Activated T-helper 2 cell treated with anti-CD3 and anti-CD28 coated beads, Interferon-gamma antibody, Interleukin-2, Interleukin-4, amounts not matched to agents 10 μg/mL and 5 μg/mL and 100 μg/mL, durations not matched to agents 14 hours and 24 hours and 36 hours (primary cell): ENCODE measurements at places on chromosomes 3 and 15.

DNA sequence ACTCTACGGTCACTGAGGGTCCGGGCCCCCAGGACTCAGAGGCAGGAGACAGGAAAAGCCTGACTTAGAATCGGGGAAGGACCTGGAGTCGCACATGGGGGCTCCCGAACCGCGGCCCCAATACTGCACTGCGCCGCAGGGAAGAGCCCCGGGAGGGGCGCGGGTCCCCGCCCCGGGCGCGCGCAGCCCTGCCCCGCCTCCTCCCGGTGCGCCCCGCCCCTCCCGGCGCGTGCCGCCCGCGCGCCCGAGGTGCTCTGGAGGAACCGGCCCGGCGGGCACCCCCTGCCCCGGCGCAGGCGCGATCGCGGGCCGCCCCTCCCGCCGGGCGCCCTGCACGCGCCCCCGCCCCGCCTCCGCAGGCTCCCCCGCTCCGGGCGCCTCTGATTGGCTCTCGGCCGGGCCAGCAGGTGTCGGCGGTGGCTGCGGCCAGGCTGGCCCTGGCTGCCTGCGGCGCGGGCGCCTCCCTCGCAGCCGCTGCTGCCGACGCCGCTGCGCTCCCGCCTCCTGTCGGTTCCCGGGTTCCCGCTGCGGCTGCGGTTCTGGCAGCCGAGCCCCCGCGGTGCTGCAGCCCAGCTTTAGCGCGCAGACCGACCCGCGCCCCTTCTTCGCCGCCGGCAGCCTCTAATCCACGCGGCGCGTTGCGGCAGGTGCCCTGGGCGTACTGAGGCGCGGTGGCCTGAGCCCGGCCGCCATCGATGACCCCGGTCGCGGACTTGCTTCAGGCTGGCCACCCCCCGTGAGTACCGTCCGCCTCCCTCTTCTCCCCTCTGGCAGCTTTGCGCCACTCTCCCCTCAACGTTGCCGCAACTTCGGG is at the start of gene MYRIP:
MYRIP (plus strand) TSS at position 429 of the 814 bp plus-strand sequence. CDS start 91,208 bp downstream, outside the sequence.
- H3K27ac ChIP-seq: no peak within 1 kb of the TSS
- peaks cover 55% of the 10 kb centered on the region for H3K27me3 ChIP-seq
- no peaks in the 10 kb centered on the region for H3K36me3 ChIP-seq
- DNase-seq: no peak
- peak within 1 kb of the TSS; percentile 70 for H3K4me3 ChIP-seq

DNA sequence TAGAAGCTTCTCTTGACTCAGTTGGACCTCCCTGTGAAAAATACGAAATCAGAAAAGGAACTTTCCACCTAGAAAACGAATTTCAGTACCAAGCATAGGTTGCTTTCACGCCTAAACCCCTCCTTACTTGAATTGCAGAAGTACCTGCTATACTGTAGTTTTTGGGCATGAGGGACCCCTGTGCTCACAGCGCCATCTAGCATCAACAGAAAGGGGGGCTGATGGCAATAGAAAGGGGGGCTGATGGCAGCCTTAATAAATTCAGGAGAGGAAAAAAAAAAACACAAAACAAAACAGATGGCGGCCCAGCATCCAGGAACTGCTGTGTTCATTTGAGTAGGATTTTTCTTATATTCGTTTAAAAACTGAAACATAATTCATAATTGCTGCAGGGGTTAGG is 96.7 kb downstream of the NPAP1 start:
- no peaks in the 10 kb centered on the region for H3K27me3 ChIP-seq
- peaks cover 4% of the 10 kb centered on the region for H3K36me3 ChIP-seq
- no peak overlapping the region for H3K27ac ChIP-seq

GRCh38 chr15:40266828-40267304 is 16.0 kb downstream of the ANKRD63 start:
- H3K36me3 ChIP-seq: no peaks in the 10 kb centered on the region
- no peak for DNase-seq
- no peak overlapping the region for H3K4me3 ChIP-seq
- peaks cover 2% of the 10 kb centered on the region for H3K4me1 ChIP-seq
- no peak overlapping the region for H3K27ac ChIP-seq

DNA sequence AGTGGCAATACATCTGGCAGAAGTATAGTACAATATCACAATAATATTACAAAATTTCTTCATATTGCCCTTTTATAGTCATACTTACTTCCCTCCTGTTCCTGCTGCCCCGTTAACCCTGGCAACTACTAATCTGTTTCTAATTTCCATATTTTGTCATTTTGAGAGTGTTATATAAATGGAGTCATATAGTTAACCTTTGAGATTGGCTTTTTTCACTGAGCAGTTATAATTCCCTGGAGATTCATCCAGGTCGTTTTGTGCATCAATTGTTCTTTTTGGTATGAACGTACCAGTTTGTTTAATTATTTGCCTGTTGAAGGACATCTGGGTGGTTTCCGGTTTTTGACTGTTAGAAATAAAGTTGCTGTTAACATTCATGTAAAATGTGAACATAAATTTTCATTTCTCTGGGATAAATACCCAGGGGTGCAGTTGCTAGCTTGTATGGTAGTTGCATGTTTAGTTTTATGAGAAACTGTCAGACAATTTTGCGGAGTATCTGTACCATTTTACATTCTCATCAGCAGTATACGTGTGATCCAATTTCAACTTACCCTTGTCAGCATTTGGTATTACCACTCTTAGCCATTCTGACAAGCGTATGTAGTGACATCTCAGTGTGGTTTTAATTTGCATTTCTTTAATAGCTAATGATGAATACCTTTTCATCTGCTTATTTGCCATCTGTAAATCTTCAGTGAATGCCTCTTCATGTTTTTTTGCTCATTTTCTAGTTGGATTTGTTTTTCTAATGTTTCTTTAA is 32.2 kb upstream of the IL20RB start:
- H3K27me3 ChIP-seq: no peaks in the 10 kb centered on the region
- no peak overlapping the region for H3K4me3 ChIP-seq
- H3K4me1 ChIP-seq: peaks cover 36% of the 10 kb centered on the region
- peaks cover 44% of the 10 kb centered on the region for H3K36me3 ChIP-seq

GRCh38 chr15:45391746-45392583 is 13.6 kb upstream of the GATM start:
- H3K4me3 ChIP-seq: no peak overlapping the region
- H3K27ac ChIP-seq: no peak overlapping the region
- DNase-seq: no peak
